ENCODE measurements at places on chromosomes 1 and 21.

GRCh38 chr1:236301958-236302335 lies 20.2 kb upstream of the ERO1B start:
- no peak for DNase-seq

DNA sequence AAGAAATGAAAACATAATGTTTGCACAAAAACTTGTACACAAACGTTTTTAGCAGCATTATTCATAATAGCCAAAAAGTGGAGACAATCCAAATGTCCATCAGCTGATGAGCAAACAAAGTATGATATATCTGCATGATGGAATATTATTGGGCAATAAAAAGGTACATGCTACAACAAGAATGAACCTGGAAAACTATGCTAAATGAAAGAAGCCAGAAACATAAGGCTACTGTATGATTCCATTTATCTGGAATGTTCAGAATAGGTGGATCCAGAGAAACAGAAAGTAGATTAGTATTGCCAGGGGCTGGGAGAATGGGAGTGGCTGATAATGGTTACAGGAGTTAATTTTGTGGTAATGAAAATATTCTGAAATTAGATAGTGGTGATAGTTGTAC lies 19.0 kb downstream of the FBXO28 start:
- no peak for DNase-seq

DNA sequence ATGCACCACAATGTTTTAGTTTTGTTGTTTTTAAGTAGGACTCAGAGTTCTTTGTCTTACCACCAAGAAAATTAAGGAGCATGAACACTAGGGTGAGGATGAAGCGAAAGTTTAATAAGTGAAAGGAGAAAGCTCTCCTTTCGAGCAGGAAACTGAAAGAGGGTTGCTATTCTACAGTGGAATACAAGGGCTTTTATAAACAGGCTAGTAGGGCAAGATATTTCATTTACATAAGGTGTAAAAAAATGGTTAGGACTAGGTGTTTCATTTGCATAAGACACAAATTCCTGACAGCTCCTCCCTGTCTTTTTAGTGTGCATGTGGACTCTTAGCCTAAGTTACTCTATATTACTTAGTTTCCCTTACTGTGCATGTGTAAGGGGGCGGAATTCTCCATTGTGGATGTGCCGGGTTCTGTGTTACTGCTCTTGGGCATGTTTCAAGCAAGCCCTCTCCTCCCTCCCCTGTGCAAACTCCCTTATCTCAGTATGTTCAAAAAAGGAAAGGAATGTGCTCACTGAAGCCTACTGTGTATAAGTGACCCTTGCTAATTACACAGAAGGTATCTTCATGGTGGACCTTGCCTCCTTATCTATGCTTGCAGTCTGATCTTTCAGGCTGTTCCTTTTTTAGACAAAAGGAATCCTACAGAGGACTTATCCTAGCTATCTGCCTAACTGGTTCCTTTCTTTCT lies 7.3 kb downstream of the TSHB start:
- DNase-seq = no peak

- no peak for DNase-seq
Measured at GRCh38 chr1:238608144-238608543, 717.4 kb upstream of the ZP4 start.

DNA sequence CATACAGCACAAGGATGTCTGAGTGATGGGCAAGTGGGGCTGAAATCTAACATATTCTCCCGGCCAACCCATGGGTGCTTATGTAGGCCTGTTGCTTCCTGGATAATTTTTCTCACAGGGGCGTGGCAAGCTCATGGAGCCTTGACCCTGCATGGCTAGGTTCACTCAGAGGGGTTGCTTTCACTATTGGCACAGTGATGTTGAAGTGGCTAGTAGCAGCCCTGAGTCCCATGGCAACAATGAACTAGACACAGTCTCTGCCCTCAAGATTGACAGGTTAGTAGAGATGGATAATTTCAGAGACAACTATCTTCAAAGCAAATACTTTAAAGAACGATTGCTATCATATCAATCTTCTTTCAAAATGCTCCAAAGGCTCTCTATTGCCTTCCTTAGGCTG lies 6.5 kb upstream of the MAB21L3 start:
- DNase-seq = no peak

GRCh38 chr1:31095298-31095981 lies 29.9 kb upstream of the PUM1 start:
- DNase-seq = no peak
